HT1080 (cell line): ENCODE measurements at places on chromosomes 12 and 14. TPM values are rescaled to one million over a fixed set of nuclear protein-coding genes. Genes with fewer than 3 reads are reported as not detected.

The TAS2R46 gene
- not detected in 2 replicates for total RNA-seq

The ADAMTS20 gene
- total RNA-seq = 0.03 TPM in 1 of 2 replicates, not detected in the other

The CLEC4D gene
- not detected in 2 replicates for total RNA-seq

The KRT4 gene
- not detected in 2 replicates for total RNA-seq

The CLEC14A gene
- total RNA-seq = not detected in 2 replicates

- DNase-seq = peak; percentile 52
These were observed 9.5 kb downstream of the HHIPL1 start for GRCh38 chr14:99654235-99654985.

- DNase-seq = peak; percentile 22
These were observed 501.0 kb downstream of the RERGL start for GRCh38 chr12:17588968-17589367.

DNA sequence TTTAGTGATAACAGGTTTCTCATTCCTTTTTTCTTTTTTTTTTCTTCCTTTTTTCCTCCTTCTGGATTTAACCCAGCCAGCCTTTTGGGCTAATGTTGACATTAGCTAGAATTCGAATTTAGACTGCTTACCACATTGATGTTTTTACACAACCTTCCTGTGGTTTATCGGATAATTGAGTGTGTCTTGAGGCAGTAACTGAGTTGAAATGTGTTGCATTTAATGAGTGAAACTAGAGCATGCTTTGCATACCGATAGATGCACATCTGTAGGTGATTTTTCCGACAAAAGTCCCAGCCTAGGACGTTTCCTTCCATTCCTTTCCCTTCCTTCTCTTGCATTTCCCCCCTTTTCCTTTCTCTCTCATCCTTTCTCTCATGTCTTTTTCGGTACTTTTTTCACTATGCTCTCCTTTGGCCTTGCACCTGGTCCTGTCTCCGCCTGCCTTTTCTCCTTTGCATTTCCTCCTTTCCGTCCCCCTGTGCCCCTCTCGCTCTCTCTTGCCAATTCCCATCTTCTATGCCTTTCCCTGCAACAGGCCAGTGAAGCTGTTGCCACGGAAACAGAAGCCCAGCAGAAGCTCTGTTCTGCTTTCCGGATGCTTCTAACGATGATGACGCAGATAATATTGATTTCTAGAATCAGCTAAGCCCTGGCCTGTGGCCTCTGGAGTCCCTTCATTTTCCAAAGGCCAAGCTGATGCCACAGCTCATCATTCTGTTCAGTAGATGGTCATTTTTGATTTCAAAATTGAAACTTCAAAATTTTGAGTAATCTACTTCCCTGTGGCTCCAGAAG is 76.1 kb downstream of the SLC25A47 start:
- DNase-seq = no peak

DNA sequence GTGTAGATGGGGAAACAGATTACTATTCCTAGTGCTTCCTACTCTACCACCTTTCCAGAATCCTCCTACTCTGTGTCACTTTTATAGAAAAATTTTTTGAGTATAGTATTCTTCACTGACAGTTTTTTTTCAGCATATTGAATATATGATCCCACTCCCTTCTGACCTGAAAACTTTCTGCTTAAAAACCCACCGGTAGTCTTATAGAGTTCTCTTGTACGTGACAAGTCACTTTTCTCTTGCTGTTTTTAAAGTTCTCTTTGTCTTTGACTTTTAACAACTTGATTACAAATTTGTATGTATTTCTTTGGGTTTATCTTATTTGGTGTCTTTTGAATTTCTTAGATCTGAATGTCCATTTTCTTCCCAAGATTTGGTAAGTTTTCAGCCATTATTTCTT is 133.6 kb upstream of the SLC38A2 start:
- no peak for DNase-seq

- DNase-seq = no peak
These were observed 1.1 kb downstream of the BRI3BP start for GRCh38 chr12:124994437-124994975.

- DNase-seq = no peak
These were observed 5.5 kb upstream of the RNASE10 start for GRCh38 chr14:20499881-20500280.

DNA sequence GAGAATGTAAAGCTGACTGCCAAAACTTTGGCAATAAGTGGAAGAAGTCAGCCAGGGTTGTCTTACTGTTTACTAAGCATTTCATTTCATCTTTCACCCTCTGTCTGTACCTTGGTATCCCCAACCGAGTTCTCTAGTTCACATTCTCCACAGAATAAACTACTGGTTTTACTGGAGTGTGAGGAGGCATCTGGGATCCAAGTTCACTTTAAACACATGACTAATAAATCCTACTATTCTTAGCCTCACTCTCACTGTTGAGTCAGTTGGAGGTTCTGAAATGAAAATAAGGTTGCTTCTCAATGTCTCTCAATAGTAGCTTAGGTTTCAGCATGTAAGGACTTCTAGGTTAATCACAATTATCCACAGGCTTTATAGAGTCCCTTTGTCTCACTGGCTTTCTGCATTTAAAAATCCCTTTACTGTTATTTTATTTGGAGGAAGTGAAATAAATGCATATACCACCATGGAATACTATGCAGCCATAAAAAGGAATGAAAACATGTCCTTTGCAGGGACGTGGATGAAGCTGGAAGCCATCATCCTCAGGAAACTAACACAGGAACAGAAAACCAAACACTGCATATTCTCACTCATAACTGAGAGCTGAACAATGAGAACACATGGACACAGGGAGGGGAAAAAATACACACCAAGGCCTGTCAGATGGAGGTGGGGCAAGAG is 95.8 kb downstream of the EPS8 start:
- peak; percentile 17 for DNase-seq

GRCh38 chr12:48824112-48824511 is 5.8 kb downstream of the CACNB3 start:
- DNase-seq = no peak
